Smooth muscle cell of bladder (primary cell): ENCODE measurements at places on chromosomes 3 and 15. TPM values are rescaled to one million over a fixed set of nuclear protein-coding genes. Genes with fewer than 3 reads are reported as not detected.

The VPS13C gene
- 56.9 and 62.4 TPM in 2 replicates for total RNA-seq

The MST1R gene
- total RNA-seq: 0.14 and 0.55 TPM in 2 replicates

The JMJD7 gene
- total RNA-seq: 1.3 and 1.9 TPM in 2 replicates

The ANKRD34C gene
- total RNA-seq: not detected in 2 replicates

The CAND2 gene
- total RNA-seq: 3.1 and 3.2 TPM in 2 replicates
